ENCODE measurements at places on chromosomes 2 and 18.
A peak's percentile ranks its signal among the peaks of the same experiment; 100 is the strongest.

GRCh38 chr18:60649107-60649506, 276.5 kb upstream of the MC4R start:
- no peak for DNase-seq

DNA sequence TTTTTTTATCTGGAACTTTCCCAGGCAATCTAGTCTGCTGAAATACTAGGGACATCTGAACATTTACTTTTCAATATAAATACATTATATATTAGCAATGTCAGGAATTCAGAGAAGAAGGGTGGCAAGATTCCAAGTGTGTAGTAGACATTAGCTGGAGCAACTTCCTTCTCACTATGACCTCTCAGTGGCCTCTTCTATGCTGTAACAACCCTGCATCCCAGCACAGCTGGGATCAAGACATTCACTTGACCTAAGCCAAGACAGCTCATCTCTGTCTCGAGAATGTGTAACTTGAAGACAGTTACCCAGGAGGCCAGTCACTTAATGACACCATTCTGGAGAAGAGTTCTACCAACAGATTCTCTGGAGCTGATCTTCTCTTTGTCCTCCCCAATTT, 61.7 kb upstream of the RALBP1 start:
- DNase-seq, result peak; percentile 86

- no peak for DNase-seq
Observed at GRCh38 chr2:147227313-147227712, 617.5 kb upstream of the ACVR2A start.

DNA sequence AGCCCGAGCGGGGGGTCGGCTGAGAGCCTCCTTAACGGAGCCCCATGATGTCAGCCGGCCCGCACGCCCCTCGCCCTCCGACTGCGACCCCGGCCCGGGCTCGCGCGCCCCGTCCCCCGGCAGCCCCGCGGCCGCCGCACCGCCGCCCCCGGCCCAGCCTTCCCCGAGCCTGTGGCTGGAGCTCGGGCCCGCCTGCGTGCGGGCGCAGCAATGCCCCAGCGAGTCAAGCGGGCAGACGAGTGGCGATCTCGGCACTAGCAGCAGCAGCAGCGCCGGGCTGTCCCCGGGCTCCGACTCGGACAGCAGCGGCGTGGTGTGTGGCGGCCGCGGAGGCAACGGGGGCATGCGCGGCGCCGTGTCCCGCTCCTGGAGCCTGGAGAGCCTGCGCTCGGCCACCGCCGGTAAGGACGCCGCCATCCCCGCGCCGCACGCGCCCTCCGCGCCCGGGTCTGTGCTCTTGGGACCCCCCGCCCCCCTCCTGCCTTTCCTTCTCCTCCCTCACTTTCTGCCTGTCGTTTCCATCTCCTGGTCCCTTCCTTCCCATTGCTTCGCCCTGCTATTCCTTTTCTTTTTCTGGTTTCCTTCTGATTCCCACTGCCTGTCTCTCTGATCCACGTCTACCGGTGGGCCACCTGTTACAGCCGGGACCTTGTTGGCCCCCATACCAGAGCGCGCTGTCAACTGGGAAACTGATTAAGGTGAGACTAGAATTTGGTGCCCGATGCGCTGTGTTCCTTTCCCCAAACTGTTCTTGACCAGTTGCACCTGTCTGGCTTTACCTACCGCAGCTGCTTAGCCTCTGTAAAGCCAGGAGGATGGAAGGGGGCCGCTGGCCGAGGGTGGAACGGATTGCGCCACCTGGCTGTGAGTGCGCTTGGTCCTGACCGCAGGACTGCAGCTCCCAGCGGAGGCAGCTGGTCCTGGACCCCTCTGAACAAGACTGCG, 127.4 kb downstream of the ARHGEF4 start:
- DNase-seq, result no peak

DNA sequence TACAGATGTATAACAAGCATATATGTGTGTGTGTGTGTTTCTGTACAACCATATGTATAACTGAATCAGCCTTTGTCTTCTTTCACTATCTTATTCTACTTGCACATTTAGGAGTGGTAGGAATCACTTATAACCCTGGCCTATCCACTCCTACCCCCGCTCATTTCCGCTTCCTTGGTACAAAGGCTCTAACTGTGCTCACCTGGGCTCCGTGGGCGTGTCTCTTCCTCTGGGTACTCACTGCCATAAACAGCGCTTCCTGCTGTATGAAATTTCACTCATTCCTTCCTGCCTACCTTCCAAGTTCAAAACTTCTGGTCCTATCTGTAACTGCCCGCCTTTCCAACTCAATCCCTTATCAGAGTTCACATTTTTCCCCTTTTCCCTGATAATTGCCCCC, 815.5 kb downstream of the EPHA4 start:
- DNase-seq, result no peak

DNA sequence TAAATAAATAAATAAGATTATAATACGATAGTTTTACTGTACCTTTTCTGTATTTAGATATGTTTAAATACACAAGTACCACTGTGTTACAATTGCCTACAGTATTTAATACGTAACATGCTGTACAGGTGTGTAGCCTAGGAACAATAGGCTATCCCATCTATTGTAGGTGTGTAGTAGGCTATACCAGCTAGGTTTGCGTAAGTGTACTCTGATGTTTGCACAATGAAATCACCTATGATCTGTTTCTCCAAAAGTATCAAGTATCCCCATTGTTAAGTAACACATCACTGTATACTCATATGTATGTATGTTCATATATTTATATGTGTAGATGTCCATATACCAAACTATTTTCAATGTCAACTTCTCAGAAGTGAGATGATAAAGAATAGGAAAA, 118.2 kb upstream of the RND3 start:
- no peak for DNase-seq

GRCh38 chr2:233346930-233347329, 7.4 kb upstream of the DGKD start:
- DNase-seq, result no peak

- no peak for DNase-seq
Observed at GRCh38 chr18:76564655-76565237, 69.7 kb upstream of the ZNF516 start.

DNA sequence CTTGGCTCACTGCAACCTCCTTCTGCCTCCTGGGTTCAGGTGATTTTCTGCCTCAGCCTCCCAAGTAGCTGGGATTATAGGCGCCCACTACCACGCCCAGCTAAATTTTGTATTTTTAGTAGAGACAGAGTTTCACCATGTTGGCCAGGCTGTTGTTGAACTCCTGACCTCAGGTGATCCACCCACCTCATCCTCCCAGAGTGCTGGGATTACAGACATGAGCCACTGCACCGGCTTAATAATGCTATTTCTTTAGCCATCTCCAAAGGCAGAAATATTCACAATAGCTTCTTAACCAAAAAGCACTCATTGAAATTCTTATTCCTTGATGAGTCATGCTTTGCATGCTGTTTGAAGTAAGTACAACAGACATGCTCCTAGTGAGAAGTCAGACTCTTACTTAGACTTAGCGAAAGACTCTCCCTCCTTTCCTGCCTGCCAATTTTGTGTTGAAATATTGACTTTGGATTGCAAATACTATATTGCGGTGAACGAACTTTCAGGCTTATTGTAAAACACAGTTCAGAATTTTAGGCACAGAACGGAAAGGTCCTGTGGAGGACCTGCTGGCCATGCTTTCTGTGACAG, 4.4 kb downstream of the ACTR3 start:
- DNase-seq, result peak; percentile 87

GRCh38 chr18:29749704-29750103, 1292.8 kb downstream of the DSC3 start:
- peak; percentile 51 for DNase-seq

DNA sequence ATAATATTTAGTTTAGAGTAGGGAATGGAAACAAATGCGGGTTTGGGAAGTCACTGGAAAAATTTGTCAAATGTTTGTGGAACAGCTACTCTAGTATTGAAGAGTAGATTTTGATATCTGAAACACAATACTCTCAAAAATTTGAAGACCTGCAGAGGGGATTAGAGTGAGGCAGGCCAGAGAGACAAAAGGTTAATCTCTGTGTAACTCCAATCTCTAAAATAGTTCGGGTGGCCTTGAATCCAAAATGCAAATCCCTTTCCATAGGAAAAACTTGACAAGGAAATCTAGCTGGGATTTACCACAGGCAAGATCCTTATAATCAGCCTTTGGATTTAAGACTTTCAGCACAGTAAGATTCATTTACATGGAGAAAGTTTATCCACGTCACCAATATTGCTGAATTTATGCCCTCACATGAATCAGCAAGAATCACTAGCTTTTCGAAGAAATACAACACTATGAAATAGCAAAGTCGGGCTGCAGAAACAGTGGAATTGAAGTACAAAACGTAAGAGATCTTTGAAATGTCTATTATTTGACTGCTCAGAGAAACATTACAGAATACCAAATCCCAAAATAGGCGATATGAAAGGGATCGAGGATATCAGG, 423.7 kb upstream of the ZNF804A start:
- DNase-seq, result no peak

GRCh38 chr2:86700690-86701089, 19.4 kb upstream of the RMND5A start:
- no peak for DNase-seq

GRCh38 chr18:25795213-25795612, 295.2 kb downstream of the SS18 start:
- no peak for DNase-seq

GRCh38 chr2:16155366-16155765, 215.0 kb downstream of the MYCN start:
- no peak for DNase-seq

DNA sequence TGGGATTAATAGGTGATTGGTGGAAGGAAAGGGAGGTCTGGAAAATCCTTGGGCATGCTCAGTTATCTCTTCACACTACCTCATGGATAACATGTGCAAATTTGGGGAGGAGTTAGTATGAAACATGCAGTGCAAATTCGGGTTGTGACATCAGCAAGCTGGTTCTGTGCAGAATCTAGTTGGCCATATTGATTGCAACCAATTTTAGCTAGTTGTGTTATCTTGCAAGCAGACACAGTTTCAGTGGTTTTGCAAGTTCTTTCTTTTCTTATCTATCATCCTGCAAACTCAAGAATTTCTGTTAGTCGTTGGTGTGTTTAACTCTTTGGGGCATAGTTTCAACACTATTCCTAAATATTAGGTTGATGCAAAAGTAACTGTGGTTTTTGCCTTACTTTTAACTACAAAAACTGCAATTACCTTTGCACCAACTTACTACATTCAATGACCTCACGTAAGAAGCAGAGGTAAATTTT, 135.4 kb downstream of the PTH2R start:
- DNase-seq, result no peak

- DNase-seq, result no peak
Observed at GRCh38 chr2:196566961-196567666, 72.4 kb upstream of the CCDC150 start.

- no peak for DNase-seq
Observed at GRCh38 chr2:127859712-127860085, 1.7 kb upstream of the POLR2D start.

DNA sequence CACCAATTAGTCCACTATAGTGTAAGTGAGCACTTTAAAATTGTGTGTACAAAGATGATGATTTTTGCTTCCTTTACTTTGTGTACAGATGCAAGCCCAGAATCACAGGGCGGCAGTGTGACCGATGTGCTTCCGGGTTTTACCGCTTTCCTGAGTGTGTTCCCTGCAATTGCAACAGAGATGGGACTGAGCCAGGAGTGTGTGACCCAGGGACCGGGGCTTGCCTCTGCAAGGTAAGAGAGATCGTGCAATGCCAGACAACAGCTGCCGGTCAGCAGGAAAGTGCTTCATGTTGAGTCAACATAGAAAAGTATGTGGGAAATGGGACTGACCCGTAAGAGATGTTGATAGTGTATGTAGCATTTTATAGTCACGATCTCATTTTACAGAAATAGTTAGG, 156.8 kb upstream of the TTC39C start:
- peak; percentile 7 for DNase-seq

DNA sequence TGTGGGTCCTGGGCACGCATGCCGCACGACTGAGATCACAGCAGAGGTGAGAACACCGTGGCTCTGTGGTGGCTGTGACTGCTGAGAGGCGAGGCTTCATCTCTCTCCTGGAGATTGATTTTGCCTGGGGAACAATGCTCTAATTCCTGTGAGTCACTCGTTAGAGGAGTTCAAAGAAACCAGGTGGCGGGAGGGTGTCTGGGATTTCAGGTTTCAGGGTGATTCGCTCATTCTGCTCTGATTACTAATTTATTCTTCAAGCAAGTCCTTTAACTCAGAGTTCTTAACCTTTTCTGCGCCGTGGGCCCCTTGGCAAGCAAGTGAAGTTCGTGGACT, 56.3 kb downstream of the GLI2 start:
- DNase-seq, result peak; percentile 16

GRCh38 chr2:202378001-202378400, 1.9 kb downstream of the BMPR2 start:
- DNase-seq, result peak; percentile 18

GRCh38 chr18:37299471-37300304, 265.9 kb downstream of the CELF4 start:
- peak; percentile 86 for DNase-seq

- DNase-seq, result no peak
Observed at GRCh38 chr2:133264989-133265401, 303.3 kb downstream of the NCKAP5 start.

DNA sequence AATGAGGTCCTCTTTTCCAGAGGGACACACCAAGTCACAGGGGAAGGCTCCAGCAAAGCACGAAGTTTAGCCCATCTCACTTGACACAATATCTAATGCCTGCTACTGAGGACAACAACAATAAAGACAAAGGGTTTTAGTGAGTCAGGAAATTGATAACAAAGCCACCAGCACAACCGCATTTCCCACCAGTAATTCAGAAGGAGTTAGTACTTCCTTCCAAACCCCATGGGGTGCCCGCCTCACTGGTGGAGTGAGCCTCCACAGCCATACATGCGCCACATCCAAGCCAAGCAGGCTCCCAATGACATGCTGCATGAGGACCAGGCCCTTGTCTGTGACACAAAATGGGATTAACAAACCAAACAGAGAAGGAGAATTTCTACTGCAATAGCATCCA, 40.1 kb downstream of the MRPL35 start:
- DNase-seq, result no peak

- DNase-seq, result peak; percentile 73
Observed at GRCh38 chr2:171160956-171161740, 455 bp upstream of the TLK1 start.

- DNase-seq, result no peak
Observed at GRCh38 chr2:208847651-208848050, 441.1 kb downstream of the PTH2R start.

- peak; percentile 21 for DNase-seq
Observed at GRCh38 chr18:26621161-26622026, 73.0 kb upstream of the KCTD1 start.

All from HCEC 1CT (cell line).